Smooth muscle cell of the brain vasculature (primary cell): ENCODE measurements at places on chromosomes 2 and 18.

DNA sequence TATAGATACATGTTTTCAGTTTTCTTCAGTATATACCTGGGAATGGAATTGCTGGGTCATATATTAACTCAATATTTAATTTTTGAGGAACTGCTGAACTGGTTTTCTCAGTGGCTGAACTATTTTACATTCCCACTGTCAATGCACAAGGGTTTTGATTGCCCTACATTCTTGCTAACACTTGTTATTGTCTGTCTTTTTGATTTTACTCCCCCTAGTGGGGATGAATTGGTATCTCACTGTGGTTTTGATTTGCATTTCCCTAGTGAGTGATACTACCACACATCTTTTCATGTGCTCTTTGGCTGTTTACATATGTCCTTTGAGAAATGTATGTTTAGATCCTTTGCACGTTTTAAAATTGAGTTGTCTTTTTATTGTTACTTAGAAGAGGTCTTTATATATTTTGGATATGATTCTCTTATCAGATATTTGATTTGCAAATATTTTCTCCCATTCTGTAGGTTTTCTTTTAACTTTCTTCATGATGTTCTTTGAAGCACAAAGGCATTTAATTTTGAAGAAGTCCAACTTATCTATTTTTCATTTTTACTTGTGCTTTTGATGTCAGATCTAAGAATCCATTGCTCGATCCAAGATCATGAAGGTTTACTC lies 36.2 kb downstream of the ASB1 start:
- no peak for DNase-seq

GRCh38 chr2:16303273-16303577 lies 362.4 kb downstream of the CYRIA start:
- DNase-seq: no peak

- no peak for DNase-seq
Observed at GRCh38 chr2:132384491-132385151, 32.0 kb upstream of the GPR39 start.

GRCh38 chr2:235692076-235692475 lies 198.2 kb downstream of the AGAP1 start:
- no peak for DNase-seq

DNA sequence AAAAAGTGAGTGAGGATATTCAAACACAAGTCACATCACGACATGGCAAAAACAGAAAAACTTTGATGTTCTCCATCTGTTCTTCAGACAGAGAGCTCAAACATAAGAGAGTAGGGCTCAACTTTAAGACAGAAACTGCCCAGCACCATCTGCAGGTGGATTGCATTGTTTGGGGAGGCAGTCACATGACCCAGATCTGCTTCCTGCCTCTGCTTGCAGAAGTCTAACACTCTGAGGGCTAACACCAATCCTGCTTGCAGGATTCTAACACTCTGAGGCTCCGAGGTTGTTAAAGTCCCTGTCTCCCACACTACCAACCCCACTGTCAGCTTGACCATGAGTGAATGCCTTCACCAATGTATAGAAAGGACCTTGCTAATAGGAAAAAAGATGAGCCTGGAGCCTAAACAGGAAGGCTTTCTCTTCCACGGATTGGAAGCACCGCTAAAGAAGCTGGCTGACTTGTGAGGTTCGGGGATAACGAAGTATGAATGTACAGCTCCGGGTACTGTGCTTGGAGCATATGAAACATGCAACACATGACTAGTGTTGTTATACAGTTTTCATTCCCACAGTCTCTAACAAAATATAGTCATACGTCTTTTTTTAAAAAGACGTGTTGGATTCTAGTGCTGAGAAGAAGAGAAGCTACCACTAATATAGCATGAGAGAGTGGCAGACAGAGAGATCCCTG lies 176.6 kb upstream of the CREB1 start:
- no peak for DNase-seq

DNA sequence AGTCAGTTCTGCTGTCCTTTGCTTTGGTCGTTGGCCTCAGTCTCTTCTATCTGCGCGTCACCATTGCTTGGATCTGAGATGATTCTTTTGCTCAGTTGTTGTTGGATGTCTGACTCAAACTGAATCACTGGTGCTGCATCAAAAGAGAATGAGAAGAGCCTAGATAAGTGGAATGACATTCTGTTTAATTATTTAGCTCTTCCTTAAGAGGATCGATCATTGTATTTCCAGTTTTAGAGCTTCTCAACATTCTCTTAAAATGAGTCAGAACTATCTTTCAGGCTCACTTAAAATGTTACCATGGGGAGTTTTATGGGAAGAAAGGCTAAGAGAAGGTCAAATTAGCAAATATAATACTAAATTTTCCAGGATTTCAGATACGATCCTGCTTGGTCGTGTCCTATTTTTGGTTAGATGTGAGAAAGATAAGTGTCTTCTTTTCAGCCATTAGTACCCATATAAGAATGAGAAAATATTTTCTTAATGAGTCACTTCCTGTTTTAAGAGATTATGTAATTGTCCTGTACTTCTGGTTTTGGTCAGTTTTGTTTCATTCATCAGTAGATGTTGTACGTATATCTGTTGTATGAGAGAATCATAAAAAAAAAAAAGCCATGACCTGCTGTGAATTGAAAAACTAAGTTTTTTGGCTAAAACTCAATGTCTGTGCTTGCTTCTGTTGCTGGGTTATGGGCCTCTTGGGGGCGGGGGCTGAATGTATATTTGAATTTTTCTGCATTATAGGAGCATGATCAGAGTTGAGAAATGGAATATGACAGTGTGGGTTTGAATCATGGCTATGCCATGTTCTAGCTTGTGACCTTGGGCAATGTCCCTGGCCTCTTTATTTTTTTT lies 31.6 kb upstream of the CASP10 start:
- no peak for DNase-seq

DNA sequence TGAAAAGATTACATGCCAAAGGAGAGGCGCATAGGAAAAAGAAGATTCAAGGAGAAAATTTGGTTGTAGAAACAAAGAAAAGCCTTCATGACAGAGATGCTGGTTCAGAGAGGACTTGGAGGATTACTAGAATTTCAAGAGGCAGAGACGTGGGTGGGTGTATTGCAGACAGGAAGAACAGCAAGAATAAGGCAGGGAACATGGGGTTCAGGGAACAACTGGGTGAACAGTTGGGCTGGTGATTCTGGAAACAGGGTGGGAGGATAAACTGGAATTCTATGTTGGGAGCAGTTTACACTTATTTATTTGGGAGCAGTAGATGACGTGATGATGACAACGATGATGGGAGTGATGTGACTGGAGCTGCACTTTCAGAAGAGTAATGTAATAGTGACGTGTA lies 18.4 kb upstream of the GMCL1 start:
- DNase-seq: no peak

GRCh38 chr2:165743442-165743841 lies 50.6 kb downstream of the GALNT3 start:
- DNase-seq: no peak

DNA sequence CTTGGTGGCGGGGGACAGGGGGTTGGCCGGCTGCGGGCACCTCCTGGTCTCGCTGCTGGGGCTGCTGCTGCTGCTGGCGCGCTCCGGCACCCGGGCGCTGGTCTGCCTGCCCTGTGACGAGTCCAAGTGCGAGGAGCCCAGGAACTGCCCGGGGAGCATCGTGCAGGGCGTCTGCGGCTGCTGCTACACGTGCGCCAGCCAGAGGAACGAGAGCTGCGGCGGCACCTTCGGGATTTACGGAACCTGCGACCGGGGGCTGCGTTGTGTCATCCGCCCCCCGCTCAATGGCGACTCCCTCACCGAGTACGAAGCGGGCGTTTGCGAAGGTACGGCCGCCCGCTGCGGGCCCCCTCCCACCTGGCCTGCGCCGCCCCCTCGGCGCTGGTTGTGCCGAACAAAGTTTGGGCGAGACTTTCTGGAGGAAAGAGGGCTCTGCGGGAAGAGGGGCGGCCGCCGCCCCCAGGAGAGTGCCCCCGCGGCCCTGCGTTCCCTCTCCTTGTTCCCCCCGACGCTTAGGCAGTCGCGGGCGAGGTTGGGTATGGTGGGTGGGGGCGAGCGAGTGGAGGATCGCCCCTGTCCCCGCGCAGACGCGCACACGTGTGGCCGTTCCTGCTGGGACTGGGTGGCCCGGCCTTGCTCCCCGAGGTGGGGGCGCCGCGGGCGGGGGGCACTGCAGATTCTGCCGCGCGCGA lies 866 bp downstream of the CRIM1 start:
- DNase-seq: no peak

DNA sequence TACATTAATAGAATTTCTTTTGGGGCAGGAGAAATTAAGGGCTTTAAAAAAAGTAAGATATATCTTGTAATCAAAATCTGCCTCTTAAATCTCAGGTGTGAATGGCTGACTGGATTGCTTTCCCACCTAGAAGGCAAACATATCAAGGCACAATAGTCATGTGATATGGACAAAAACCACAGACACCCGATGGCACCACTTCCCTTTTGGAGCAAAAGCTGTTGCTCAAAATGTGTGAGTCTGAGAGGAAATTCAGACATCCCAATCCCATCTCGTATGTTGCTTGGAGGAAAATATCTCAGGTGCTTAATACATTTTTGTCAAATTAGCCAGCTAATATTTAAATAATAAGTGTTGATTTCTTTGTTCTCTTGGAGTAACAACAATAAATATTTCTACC lies 120.7 kb downstream of the KCNF1 start:
- DNase-seq: no peak

GRCh38 chr2:203396667-203397066 lies 68.5 kb downstream of the ABI2 start:
- DNase-seq: no peak

DNA sequence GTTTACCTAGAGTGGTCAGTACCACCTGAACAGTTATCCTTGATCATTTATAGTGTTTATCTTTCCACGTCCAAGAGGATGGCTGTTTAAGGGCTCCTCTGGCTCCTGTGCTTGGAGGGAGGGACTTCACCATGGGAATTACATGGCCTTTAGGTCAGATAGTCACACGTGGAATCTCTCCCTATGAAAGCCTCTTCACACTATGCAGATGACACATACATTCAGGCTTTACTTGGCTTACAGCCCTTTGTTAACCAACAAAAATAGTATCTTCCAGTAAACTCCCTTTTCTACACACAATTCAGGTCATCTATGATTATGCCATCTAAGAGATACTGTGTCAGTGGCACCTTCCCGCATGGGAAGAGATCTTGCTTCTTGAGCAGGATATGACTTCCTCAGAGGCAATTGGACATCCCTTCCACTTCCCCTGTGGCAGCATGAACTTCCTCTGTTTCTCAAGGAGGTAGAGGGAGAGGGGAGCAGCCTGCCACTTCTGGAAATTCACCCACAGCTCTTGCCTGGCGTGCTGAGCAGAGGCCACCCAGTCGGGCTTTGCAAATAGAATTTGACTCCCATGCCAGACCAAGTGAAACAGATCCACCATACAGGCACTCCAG lies 53.5 kb downstream of the COLEC12 start:
- no peak for DNase-seq

DNA sequence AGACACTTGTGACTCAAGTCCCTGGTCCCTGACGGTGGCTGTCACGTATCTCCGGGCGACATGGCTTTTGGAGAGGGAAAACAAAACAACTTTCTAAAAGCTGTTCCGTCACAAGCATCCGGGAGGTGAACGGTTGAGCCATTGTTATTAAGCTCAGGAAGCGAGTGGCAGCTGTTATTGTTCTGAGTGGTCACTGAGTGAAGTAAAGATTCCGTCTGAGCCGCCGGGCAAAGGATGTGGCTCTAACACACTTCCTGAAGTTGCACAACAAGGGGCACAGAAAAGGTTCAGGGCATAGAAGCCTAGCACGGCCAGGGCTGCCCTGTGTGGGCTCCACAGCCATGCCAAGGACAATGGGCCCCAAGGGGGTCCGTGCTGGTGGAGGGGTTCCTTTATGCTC lies 24.3 kb downstream of the INPP5D start:
- no peak for DNase-seq

DNA sequence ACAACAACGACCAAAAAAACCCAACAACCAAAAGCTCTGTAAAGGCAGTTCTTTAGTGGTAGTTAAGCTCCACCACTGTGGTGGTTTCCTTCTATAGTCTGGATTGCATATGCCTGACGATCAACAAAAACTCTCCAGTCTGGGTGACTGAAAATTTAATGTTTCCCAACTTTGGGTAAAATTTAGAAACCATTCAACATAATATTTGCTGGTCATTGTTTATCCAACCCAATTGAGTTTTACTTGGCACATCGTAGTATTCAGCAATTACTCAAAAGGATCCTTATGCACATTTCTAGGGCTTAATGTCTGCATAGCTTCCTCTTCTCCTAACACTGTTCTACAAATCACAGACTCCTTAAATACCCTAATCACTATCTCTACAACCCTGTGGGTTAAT lies 1080.2 kb upstream of the NRXN1 start:
- no peak for DNase-seq

- DNase-seq: no peak
Observed at GRCh38 chr18:74507097-74507881, 11.1 kb downstream of the CNDP2 start.

DNA sequence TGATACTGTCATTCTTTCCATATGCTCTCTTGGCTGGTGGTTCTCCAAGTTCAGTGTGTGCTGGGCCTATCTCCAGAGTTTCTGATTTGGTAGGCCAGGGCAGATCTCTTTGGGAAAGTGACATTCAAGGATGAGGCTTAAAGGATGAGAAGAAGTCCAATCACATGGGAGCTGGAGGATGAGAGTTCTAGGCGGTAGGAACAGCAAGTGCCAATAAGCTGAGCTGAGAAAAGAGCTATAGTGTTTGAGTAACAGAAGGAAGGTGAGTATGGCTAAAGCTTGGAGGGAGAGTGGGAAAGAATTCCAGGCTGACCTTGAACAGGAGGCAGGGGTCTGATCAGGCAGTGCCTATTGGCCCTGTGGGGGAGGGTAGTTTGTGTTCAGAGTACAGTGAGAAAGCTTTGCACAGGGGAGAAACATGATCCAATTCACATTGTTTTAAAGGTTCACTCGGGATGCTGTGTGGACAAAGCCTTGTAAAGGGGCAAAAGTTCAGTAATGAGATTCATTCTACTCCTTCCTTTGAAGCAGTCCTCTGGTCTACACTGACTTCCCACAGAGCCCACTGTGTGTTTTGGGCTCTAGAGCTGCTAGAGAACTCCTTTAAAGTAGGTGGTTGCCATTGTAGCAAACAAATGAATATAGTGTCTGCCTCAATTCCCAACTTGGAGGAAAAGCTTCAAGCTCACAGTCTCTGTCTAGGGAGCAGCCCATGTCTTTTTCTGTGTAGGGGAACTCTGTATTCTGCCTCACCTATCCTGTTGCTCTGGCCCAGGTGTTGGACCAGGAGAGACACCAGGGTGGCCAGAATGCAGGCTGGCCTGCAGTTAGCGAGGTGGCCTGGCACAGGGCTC lies 81.8 kb downstream of the FASTKD2 start:
- no peak for DNase-seq

GRCh38 chr18:39776766-39777165 lies 2178.3 kb upstream of the PIK3C3 start:
- no peak for DNase-seq

GRCh38 chr2:133512121-133512520 lies 56.1 kb downstream of the NCKAP5 start:
- no peak for DNase-seq

GRCh38 chr2:230885463-230886130 lies 20.9 kb downstream of the ITM2C start:
- no peak for DNase-seq

DNA sequence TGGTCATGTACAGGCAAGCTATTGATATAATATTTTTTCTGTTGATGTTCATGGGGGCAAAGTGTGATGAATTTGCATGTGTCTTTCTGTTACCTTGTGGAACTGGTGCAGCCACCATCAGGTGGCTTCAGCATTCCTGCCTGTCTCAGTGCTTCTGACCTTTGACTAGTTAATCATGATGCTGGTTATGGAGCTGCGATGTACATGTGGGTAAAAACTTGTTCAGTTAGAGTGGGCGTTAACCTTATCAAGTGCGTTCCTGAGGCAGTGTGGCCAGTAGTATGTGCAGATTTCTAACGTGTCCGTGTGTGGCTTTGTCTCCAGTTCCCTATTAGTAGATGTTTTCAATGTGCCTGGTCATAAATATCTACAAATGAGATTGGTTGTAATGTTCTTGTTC lies 127.4 kb upstream of the ZSWIM2 start:
- DNase-seq: no peak
